Esophagus (tissue), 2 donors: ENCODE measurements at places on chromosomes 4 and X. TPM values are rescaled to one million over a fixed set of nuclear protein-coding genes. Genes with fewer than 3 reads are reported as not detected.

Gene SSX4B
- polyA plus RNA-seq: not detected

Gene RAB39B
- polyA plus RNA-seq: 0.09 TPM

Gene TMEM255A
- 0.10 TPM for polyA plus RNA-seq

Gene WDR17
- polyA plus RNA-seq: 0.22 TPM

Gene NSG1
- polyA plus RNA-seq: 11.3 TPM

Gene GYG2
- 0.42 TPM for polyA plus RNA-seq

Gene KCND1
- polyA plus RNA-seq: 0.41 TPM

Gene GLOD5
- polyA plus RNA-seq: 0.26 TPM

Gene AKAP4
- polyA plus RNA-seq: not detected

Gene CLDN34
- 0.45 TPM for polyA plus RNA-seq

Gene ENOPH1
- polyA plus RNA-seq: 32.6 TPM

Gene PCDH10
- polyA plus RNA-seq: 0.04 TPM

Gene INTU
- polyA plus RNA-seq: 3.3 TPM

Gene SPANXD
- polyA plus RNA-seq: not detected
